Activated CD8-positive, alpha-beta T cell treated with anti-CD3 and anti-CD28 coated beads, Interleukin-2, amount 10 ng/mL, durations not matched to agents 7 days and 5 days (primary cell): ENCODE measurements at places on chromosomes 13 and 19. TPM values are rescaled to one million over a fixed set of nuclear protein-coding genes. Genes with fewer than 3 reads are reported as not detected.

- no peaks in the 10 kb centered on the region for H3K36me3 ChIP-seq
Measured at GRCh38 chr13:77489566-77490337, 45.8 kb upstream of the SCEL start.

Gene LYPD3
- total RNA-seq = 0.68 TPM

Gene AP2S1
- 154 TPM for total RNA-seq

- no peak for DNase-seq
- H3K27ac ChIP-seq = no peak overlapping the region
- H3K4me3 ChIP-seq = no peak overlapping the region
- H3K27me3 ChIP-seq = peaks cover 3% of the 10 kb centered on the region
Measured at GRCh38 chr13:51330791-51331190, 8.7 kb upstream of the SERPINE3 start.

- H3K27me3 ChIP-seq = peaks cover 41% of the 10 kb centered on the region
- no peak overlapping the region for H3K27ac ChIP-seq
- peaks cover 47% of the 10 kb centered on the region for H3K4me1 ChIP-seq
- H3K36me3 ChIP-seq = peaks cover 25% of the 10 kb centered on the region
- H3K4me3 ChIP-seq = no peak overlapping the region
Measured at GRCh38 chr19:41528106-41528505, 47.9 kb upstream of the CEACAM21 start.

DNA sequence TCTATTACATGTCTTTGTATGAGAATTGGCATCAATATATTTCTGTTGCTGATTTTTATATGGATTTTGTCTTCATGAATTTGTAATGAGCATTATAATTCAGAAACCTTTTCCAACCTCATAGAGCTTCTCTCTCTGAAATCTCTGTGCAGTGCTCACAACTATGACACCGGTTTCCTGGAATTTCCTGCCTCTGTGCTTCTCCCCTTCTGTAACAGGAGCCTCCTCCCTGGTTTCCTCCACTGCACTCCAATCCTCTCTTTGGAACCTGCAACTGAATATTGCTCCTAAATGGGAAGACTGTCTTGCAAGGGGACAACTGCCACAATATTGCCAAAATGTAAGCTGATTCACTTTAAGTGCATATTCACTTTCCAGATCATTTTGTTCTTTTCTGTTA, 1147.9 kb downstream of the UQCRFS1 start:
- no peaks in the 10 kb centered on the region for H3K4me1 ChIP-seq
- no peak overlapping the region for H3K27ac ChIP-seq
- H3K36me3 ChIP-seq = no peaks in the 10 kb centered on the region
- no peak overlapping the region for H3K4me3 ChIP-seq
- no peaks in the 10 kb centered on the region for H3K27me3 ChIP-seq

DNA sequence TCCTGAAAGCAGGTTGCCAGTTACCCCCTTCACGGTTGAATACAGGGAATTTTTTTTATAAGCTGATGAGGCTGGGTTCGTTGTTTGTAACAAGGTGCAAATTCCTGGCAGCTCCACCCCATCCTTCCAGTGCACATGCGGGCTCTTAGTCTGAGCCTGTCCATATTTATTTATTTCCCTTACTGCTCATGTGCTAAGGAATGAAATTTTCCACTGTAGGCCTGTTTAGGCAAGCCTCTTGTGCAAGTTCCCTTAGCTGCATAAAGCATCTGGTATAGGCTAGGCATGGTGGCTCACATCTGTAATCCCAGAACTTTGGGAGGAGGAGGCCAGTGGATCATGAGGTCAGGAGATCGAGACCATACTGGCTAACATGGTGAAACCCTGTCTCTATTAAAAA, 560.9 kb upstream of the PCDH9 start:
- H3K27me3 ChIP-seq = no peaks in the 10 kb centered on the region
- no peaks in the 10 kb centered on the region for H3K4me1 ChIP-seq
- no peak overlapping the region for H3K4me3 ChIP-seq
- H3K36me3 ChIP-seq = no peaks in the 10 kb centered on the region

DNA sequence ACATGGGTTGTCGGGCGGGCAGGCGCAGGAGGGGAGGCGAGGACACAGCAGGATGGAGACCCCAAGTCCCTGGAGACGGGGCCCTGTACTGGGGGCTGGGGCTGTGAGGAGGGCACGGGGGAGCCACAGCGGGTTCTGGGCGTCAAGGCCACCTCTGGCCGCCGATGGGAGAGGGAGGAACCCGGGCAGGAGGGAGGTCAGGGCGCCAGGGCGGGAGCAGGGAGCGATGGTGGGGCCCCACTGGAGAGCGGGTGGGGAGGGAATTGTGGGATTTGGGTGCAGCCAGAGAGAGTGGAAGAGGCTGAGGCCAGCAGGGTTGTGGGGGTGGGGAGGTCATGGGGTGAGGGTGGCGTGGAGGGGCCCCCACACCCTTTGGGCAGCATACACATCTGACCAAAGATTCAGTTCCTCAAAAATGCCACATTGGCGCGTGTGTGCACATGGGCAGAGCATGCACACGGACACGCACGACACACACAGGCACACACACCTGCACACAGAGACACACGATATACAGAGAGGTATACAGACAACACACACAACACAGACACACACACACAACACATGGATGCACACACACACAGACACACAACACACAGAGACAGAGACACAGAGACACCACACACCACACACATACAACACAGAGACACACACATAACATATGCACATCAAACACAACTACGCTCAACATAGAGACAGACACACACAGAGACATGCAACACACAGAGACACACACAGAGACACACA, 54.9 kb downstream of the AP1M1 start:
- no peak overlapping the region for H3K4me3 ChIP-seq
- peaks cover 10% of the 10 kb centered on the region for H3K27me3 ChIP-seq
- H3K27ac ChIP-seq = peak overlapping the region; percentile 69
- no peak for DNase-seq
- no peaks in the 10 kb centered on the region for H3K36me3 ChIP-seq

DNA sequence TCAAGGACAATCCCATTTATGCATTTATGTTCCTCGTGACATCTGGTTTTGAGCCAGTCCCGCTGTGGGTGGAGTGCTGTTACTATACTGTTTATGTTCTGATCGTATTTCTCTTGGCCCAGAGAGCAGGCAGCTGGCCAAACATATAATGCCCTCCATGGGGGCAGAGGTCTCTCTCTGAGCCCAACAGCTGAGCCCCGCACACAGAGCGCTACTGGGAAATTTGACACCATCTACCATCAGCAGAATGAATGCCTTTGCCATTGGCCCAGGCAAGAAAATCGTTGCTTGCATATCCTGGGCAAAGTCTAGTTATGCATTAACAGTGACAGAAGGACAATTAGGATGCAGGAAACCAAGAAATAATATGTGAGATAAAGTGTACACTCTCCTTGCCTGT, 126.8 kb upstream of the CACNA1A start:
- H3K27ac ChIP-seq = no peak overlapping the region
- H3K4me1 ChIP-seq = no peaks in the 10 kb centered on the region
- no peaks in the 10 kb centered on the region for H3K36me3 ChIP-seq
- H3K27me3 ChIP-seq = no peaks in the 10 kb centered on the region
- H3K4me3 ChIP-seq = no peak overlapping the region

GRCh38 chr13:43353631-43354030, 330.2 kb downstream of the DNAJC15 start:
- no peak for DNase-seq
- no peak overlapping the region for H3K4me3 ChIP-seq
- peaks cover 7% of the 10 kb centered on the region for H3K4me1 ChIP-seq
- H3K36me3 ChIP-seq = no peaks in the 10 kb centered on the region
- H3K27me3 ChIP-seq = no peaks in the 10 kb centered on the region

GRCh38 chr19:55077106-55077505, 1.4 kb downstream of the EPS8L1 start:
- H3K4me3 ChIP-seq = no peak overlapping the region
- peaks cover 25% of the 10 kb centered on the region for H3K4me1 ChIP-seq
- no peak overlapping the region for H3K27ac ChIP-seq
- peaks cover 26% of the 10 kb centered on the region for H3K27me3 ChIP-seq

DNA sequence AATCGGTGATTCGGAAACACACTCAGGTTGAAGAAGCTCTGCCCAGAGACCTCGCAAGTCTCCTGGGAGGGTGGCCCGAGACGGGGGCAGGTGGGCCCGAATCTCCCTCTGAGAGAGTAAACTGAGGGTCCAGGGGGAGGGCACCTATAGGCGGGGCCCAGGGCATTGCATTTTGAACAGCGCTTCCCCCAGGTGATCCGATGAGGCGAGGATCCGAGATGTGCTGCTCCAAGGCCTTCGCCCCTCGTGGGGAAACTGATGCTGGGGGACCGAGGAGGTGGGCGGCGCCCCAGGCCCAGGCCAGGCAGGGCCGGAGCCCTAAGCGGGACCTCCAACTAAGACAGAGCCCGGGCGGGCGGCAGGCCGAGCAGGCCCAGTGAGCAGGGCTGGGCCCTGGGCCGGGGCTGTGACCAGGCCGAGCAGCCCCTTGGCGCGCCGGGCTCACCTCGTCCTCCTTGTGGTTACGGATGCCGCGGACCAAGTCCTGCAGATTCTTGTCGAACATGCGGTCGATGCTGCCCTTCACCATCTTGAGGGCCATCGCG, 500 bp downstream of the AP3D1 start:
- H3K27me3 ChIP-seq = no peaks in the 10 kb centered on the region
- H3K36me3 ChIP-seq = peaks cover 20% of the 10 kb centered on the region
- H3K27ac ChIP-seq = peak overlapping the region; percentile 83
- H3K4me1 ChIP-seq = peaks cover 49% of the 10 kb centered on the region
- H3K4me3 ChIP-seq = peak overlapping the region; percentile 82

- no peak for DNase-seq
- no peaks in the 10 kb centered on the region for H3K4me1 ChIP-seq
- no peak overlapping the region for H3K4me3 ChIP-seq
- H3K27ac ChIP-seq = no peak overlapping the region
- H3K36me3 ChIP-seq = no peaks in the 10 kb centered on the region
Measured at GRCh38 chr13:77409412-77409811, 82.5 kb upstream of the MYCBP2 start.

DNA sequence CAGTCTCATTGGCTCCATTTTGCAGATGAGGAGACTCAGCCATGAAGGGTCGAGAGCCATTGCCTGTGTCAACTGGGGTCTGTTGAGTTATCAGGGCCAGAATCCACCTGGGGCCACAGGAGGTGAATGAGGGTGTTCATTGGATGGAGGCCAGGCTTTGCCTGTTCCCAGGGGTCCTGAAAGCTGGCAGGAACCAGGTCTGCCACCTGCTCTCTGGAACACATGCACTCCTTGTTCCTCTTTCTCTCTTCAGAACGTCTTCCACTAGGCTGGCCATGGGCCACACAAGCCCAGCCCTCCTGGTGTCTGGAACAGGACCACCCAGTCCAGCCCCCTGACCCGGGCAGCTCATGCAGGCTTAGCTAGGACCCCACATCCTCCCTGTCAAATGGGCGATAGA, 21.1 kb downstream of the PPP1R37 start:
- H3K27ac ChIP-seq = no peak overlapping the region
- no peak for DNase-seq
- peaks cover 52% of the 10 kb centered on the region for H3K4me1 ChIP-seq
- H3K36me3 ChIP-seq = no peaks in the 10 kb centered on the region
- H3K4me3 ChIP-seq = no peak overlapping the region
- no peaks in the 10 kb centered on the region for H3K27me3 ChIP-seq

GRCh38 chr13:58865286-58865685, 1233.7 kb downstream of the PCDH17 start:
- no peaks in the 10 kb centered on the region for H3K36me3 ChIP-seq
- H3K4me1 ChIP-seq = no peaks in the 10 kb centered on the region
- H3K27ac ChIP-seq = no peak overlapping the region
- no peak overlapping the region for H3K4me3 ChIP-seq

DNA sequence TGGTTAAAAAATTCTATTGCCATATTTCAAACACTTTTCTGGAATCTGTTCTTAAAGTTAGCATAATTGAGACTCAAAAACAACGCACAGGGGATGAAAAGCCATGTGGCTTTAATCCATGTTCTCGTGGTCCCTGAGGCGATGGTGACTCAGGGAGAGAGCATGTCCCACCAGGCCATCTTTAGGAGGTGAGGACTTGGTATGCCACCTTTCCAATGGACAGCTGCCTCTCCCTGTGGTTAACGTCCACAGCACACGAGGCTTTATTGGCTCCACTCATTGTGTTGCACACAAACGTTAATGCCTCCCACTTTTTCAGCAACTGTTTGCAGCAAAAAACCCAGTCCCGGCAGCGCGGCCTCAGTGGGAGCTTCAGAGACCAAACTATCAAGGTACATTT, 51.4 kb downstream of the EFNB2 start:
- H3K27ac ChIP-seq = no peak overlapping the region
- H3K36me3 ChIP-seq = no peaks in the 10 kb centered on the region
- H3K4me3 ChIP-seq = no peak overlapping the region
- H3K4me1 ChIP-seq = no peaks in the 10 kb centered on the region

GRCh38 chr13:110293037-110293436, 13.9 kb downstream of the COL4A1 start:
- no peak for DNase-seq
- peaks cover 9% of the 10 kb centered on the region for H3K27me3 ChIP-seq
- no peak overlapping the region for H3K27ac ChIP-seq
- H3K4me3 ChIP-seq = no peak overlapping the region

GRCh38 chr13:76878043-76878442, 8.2 kb downstream of the KCTD12 start:
- no peak overlapping the region for H3K4me3 ChIP-seq
- H3K27me3 ChIP-seq = peaks cover 6% of the 10 kb centered on the region
- H3K27ac ChIP-seq = no peak overlapping the region
- peaks cover 29% of the 10 kb centered on the region for H3K4me1 ChIP-seq
- peaks cover 4% of the 10 kb centered on the region for H3K36me3 ChIP-seq

DNA sequence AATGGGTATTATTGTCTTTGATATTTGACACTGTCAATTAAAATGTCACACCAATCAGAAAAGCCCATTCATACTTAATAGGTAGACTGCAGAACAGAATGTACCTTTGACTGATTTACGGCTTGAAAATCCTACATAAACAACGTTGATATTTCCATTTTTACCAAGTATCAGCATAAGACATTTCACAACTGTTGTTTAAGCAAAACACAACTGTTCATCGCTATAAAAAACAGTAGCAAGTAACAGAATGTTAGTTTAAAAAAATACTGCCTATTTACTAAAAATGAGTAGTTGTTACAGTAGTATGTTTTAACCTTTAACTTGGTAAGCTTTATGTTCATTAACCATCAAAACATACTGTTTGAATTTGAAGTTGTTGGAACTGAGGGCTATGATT, 1096.6 kb downstream of the PCDH17 start:
- H3K27me3 ChIP-seq = no peaks in the 10 kb centered on the region
- DNase-seq = no peak
- H3K36me3 ChIP-seq = no peaks in the 10 kb centered on the region
- H3K4me1 ChIP-seq = no peaks in the 10 kb centered on the region

DNA sequence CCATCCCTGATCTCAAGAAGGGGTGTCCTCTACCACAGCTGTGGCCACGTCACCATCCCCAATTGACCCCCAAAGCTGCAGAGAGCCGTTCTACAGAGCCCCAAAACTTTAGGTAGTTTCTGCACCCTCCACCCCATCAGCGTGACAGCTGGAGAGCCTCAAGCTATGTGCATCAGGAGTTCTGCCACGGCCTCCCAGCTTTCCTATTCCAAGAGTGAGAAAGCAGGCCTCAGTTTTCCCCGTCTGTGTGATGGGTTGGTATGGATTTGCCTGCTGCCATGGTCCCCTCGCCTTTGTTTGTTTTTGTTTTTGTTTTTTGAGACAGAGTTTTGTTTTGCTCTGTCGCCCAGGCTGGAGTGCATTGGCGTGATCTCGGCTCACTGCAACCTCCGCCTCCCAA, 1.5 kb downstream of the BCL3 start:
- H3K36me3 ChIP-seq = peaks cover 39% of the 10 kb centered on the region
- peaks cover 76% of the 10 kb centered on the region for H3K4me1 ChIP-seq
- DNase-seq = no peak
- H3K27ac ChIP-seq = peak overlapping the region; percentile 85
- H3K27me3 ChIP-seq = peaks cover 5% of the 10 kb centered on the region
- H3K4me3 ChIP-seq = peak overlapping the region; percentile 89

- peak overlapping the region; percentile 89 for H3K27ac ChIP-seq
- peak; percentile 78 for DNase-seq
- H3K4me1 ChIP-seq = peaks cover 75% of the 10 kb centered on the region
Measured at GRCh38 chr13:99425485-99426341, 75.6 kb upstream of the TM9SF2 start.
